ENCODE measurements at places on chromosomes 7 and 10.

DNA sequence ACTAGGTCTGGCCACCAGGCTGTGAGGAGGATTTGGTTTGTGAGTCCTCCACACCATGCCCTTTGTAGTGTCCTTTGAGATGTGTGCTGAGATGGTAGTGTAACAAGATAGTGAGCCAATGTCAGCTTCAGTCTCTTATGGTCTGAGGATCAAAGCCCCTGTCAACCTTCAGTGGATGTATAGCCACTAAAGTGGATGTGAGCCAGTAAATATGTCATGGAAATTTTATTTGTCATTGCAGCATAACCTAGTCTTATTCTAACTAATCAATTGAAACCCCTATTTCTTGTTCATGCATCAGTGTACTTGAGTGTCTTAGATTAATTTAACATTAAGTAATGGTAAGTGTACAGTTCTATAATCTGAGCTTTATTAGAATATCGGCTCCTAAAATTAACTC lies 51.0 kb upstream of the WAC start:
- DNase-seq, result no peak

- DNase-seq, result no peak
Observed at GRCh38 chr10:70967591-70968587, 79.5 kb upstream of the PCBD1 start.

- DNase-seq, result no peak
Observed at GRCh38 chr7:17706734-17707133, 233.6 kb downstream of the SNX13 start.

DNA sequence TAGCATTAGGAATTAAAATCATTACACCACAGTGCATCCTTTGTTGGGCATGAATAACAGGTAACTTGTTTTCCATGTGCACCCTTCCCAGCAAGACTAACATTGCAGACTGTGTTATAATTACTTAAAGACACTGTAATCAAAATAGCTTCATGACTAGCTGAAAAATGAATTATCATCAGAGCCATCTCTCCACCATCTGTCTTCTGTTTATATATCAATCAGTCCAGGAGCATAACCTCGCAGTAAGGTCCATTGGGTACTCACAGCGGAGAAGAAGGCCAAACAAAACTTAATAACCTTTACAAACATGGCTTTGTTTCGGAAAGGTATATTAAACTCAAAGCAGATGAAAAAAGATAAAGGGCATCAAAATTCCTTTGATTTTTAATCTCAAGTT lies 90.6 kb downstream of the ODAD2 start:
- no peak for DNase-seq

DNA sequence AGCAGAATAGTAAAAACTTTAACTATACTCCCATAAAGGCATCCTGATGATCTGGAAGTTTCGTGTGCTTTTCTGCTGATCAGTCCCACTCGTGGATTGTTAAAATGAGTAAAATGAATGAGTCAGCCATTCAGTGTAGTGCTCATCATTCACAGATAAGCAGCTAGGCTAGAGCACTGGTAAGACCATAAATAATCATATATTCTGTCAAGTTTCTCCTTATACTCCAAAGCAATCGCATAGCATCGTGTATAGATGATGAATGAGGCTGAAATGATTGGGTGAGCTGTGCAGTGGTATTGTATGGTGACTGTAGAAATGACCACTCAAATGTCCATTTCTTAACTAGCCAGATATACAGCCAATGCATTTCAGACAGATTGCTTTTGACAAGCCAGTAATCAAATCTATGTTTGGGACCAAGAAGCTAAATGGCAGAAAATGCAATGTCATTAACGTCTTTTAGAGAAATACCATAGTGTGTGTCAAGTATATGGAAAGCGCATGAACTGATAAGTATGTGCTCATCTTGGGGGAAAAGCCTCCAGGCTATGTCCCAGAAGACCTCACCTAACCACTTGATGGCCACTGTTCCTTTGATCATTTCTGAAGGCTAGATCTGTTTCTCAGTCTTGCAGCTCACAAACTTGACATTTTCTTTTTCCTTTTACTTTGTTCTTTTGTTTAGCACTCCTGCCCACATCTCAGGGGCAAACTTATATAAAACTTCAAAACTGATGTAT lies 227.2 kb upstream of the FAM3C start:
- no peak for DNase-seq

GRCh38 chr7:125814100-125814499 lies 884.5 kb upstream of the POT1 start:
- no peak for DNase-seq

- DNase-seq, result no peak
Observed at GRCh38 chr10:94316560-94316959, 46.2 kb downstream of the NOC3L start.

- no peak for DNase-seq
Observed at GRCh38 chr7:28329661-28330363, 82.5 kb upstream of the CREB5 start.

- DNase-seq, result no peak
Observed at GRCh38 chr10:86858011-86858410, 99.4 kb downstream of the MMRN2 start.

DNA sequence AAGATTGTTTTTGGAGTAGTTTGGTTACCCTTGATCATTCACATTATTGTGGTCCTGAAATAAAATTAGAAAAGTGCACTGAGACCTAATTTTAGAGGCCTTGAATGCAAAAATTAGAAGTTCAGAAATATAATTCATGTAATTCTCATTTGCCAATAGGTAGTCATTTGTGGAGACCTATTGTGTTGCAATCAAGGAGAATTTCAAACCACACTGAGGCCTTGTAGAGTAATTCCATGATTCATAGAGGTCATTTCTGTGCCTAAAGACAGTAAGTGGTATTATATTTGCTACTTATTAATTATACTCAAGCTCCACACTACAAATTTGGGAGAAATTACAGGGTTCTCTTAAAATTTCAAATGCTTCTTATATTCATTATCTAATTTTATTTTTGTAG lies 946.8 kb upstream of the POT1 start:
- DNase-seq, result no peak

DNA sequence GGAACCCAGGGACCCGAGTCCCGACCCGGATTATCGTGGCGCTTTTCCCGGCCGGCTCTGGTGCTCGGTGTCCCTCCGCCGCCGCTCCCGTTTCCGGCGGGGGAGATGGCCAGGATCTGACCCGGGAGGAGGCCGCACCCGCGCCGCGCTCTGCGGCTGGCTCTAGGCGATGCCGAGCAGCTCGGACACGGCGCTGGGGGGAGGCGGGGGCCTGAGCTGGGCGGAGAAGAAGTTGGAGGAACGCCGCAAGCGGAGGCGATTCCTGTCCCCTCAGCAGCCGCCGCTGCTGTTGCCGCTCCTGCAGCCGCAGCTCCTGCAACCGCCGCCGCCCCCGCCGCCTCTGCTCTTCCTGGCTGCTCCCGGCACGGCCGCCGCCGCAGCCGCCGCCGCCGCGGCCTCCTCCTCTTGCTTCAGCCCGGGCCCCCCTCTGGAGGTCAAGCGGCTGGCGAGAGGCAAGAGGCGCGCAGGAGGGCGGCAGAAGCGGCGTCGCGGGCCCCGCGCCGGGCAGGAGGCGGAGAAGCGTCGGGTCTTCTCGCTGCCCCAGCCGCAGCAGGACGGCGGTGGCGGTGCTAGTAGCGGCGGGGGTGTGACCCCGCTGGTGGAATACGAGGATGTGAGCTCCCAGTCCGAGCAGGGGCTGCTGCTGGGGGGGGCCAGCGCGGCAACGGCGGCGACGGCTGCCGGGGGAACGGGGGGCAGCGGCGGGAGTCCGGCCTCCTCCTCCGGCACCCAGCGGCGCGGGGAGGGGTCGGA lies 593 bp downstream of the CDK13 start:
- no peak for DNase-seq

DNA sequence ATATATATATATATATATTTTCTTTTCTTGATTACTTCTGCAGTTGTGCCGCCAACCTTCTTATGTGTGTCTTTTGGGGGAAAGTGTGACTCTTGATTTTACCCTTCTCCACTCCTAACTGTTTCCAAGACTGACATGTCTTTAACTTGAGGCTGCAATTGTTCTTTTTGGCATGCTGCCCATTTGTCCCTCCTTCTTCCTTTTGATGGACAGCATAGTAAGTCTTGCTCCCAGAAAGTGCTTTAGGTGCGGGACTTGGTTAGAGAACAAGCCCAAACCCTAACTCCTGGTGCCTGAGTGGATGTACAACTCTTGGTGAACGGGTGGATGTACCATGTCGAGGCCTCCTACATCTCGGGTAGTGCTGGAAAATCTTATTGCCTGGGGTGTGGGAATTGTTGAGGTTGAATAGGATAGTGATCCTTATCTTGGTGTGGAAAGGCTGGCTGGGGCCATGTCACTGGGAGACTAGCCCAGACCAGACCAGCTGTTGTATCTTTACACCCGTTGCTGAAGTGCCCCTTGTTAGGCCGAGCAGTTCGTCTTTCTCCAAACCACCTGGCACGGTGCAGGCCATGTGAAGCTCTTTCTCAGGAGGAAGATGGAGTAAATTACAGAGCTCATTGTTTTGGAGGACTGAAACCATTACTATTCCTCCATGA lies 16.3 kb downstream of the TCF7L2 start:
- DNase-seq, result no peak

DNA sequence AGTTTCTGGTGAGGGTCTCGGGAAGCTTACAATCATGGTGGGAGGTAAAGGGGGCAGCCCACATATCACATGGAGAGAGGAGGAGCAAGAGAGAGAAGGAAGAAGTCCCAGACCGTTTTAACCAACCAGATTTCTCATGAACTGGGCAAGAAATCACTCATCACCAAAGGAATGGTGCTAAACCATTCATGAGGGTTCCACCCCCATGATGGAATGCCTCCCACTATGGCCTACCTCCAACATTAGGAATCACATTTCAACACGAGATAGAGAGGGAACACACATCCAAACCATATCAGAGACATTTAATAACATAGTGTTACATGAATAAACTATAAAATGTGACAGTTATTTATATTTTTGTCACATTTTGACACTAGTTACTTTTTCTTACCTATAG lies 214.8 kb upstream of the MAGI2 start:
- no peak for DNase-seq

DNA sequence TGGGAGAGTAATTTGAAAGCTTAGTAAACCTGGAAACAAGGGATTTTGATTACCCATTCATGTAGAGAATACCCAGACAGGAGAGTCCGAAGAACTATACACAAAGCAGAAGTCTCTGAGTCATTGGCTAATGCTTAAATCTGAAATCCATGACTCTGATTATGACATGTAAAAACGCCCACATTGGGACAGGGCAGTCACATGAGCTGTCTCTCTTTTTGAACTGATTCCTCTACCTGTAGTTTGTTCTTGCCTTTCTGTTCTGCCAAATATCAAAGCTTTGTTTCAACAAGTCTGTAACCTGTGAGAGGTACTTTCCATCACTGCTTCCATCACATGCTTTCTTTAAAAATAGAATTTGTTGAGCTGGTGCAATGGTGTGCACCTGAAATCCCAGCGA lies 4.3 kb upstream of the GPNMB start:
- DNase-seq, result no peak

- DNase-seq, result no peak
Observed at GRCh38 chr10:43126759-43127424, 11.4 kb upstream of the CSGALNACT2 start.

DNA sequence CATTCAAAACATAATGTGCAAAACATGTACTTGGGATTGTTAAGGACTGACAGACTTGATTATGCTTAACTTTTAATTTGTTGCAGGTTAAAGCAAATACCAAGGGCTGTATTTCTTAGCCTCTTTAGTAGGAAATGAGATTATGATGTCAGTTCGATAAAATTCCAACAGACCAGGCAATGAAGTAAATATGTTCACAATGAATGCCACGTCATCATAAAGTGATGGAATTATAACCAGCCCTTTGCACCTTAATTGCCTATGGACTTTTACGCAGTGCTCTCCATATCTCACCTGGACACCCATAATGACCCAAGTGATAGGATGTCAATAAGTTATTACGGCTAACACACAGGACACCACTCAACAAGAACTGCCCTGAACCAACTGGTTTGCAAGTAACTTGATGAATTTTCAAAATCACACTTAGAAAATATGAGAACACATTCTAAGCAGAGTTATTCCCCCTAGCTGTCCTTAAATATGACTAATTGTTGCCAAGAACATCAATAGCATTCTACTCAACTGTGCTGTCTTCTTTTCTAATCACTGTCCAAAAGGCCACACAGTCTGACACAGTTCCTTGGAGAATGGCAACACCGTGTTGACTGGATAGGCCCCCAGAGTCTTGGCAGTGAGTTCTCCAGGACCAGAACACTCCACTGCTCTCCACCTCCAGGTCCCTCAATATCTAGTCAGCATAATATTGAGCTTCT lies 115.0 kb downstream of the CHCHD3 start:
- no peak for DNase-seq

- DNase-seq, result no peak
Observed at GRCh38 chr7:67422601-67423000, 426.0 kb downstream of the TYW1 start.

DNA sequence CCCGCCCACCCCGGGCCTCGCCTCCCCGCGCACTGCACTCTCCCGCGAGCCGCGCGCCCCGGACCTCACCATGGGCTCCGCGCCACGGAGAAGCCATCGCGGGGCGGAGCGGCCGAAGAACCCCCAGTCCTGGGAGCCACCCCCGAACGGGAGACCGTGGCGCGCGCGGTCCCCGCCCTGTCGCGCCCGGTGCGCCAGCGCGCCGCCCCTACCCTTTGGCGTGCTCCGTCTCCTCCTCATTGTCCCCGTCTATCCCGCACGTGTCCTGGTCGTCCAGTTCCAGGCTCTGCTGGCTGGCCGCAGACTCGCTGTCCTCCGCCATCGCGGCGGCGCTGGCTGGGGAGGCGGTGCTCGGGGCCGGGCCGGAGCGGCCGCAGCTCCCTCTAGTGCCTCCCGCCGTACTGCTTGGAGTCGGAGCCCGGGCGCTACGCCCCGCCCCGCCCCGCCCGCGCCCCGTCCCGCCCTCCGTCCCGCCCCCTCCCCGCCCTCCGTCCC lies at the start of gene NMT2:
TSS of gene NMT2 (minus strand) at position 403 of the 495 bp plus-strand sequence. CDS start at position 322, 81 bp downstream.
- peak; percentile 40 for DNase-seq

DNA sequence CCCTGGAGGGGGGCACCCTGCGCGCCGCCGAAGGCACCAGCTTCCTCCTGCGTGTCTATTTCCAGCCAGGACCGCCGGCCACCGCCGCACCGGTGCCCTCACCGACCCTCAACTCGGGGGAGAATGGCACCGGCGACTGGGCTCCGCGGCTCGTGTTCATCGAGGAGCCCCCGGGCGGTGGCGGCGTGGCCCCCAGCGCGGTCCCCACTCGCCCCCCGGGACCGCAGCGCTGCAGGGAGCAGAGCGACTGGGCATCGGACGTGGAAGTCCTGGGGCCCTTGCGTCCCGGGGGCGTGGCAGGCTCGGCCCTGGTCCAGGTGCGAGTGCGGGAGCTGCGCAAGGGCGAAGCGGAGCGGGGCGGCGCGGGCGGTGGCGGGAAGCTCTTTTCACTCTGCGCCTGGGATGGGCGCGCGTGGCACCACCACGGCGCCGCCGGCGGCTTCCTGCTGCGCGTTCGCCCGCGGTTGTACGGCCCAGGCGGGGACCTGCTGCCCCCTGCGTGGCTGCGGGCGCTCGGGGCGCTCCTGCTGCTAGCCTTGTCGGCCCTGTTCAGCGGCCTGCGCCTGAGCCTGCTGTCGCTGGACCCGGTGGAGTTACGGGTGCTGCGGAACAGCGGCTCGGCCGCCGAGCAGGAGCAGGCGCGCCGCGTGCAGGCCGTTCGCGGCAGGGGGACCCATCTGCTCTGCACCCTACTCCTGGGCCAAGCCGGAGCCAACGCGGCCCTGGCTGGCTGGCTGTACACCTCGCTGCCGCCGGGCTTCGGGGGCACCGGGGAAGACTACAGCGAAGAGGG lies 594 bp downstream of the CNNM1 start:
- no peak for DNase-seq

All from cortex of kidney (tissue), 1 donor.